Large intestine (tissue), 12 donors: ENCODE measurements at places on chromosomes 1 and 21.

DNA sequence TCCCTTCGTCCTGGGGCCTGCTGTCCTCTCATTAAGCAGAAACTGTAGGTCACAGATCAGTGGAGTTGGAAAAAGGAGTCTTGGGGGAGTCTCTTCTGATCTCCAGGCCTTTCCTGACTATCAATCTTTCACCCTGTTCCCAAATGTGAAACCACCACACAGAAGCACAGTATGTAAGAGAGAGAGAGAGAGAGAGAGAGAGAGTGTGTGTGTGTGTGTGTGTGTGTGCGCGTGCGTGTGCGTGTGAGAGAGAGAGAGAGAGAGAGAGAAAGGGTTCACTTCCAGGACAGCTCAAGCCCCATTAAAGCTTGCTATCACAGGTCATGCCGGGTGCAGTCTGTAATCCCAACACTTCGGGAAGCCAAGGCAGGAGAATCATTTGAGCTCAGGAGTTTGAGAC lies 1.5 kb upstream of the TTC24 start:
- no peak for DNase-seq

GRCh38 chr1:3429320-3429719 lies 25.1 kb upstream of the ARHGEF16 start:
- no peak for DNase-seq

DNA sequence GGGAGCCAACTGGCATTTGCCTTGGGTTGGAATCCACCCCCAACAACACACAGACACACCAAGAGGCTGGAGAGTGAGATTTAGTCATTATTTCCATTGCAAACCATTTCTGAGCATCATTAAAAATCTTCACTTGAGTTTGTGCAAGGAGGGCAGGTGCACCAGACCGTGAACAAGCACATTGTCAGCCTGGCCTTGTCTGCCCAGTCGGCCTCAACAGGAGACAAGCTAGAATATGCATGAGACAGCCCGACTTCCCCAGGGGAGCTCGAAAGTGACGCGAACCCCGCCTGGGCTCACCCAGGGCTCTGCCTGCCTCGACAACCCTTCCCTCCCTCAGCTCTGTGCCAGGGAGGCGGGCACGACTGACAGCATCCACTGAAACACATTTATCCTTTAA lies 15.4 kb upstream of the GUCA2B start:
- no peak for DNase-seq

DNA sequence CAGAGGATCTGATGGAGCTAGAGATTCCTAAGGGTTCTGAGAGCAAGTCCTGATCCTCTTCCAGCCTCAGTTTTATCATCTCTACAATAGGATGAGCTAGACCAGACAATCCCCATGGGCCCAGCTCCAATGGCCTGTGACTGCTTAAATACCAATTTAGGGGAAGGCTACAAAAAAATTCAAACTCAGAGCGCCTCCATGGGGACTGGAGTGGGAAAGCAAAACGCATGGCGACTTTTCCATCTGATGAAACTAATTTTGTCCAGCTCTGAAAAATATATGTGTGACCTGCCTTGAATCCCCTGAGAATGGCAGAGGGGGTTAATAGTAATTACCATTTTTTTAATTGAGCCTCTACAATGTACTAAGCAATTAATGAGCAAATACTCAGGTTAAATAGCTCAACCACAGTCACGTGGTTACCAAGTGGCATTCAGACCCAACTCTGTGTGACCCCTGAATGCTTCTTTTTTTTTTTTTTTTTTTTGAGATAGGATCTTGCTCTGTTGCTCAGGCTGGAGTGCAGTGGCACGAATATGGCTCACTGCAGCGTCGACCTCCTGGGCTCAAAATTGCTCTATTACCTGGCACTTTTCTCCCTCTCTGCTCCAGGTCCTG lies 8.4 kb downstream of the EXTL1 start:
- no peak for DNase-seq

- DNase-seq: no peak
These were observed 1.8 kb downstream of the LAMB3 start for GRCh38 chr1:209650454-209650853.
